ENCODE measurements at places on chromosomes 5 and 9.

GRCh38 chr5:1686016-1686802 is 113.4 kb downstream of the MRPL36 start:
- no peak for DNase-seq

DNA sequence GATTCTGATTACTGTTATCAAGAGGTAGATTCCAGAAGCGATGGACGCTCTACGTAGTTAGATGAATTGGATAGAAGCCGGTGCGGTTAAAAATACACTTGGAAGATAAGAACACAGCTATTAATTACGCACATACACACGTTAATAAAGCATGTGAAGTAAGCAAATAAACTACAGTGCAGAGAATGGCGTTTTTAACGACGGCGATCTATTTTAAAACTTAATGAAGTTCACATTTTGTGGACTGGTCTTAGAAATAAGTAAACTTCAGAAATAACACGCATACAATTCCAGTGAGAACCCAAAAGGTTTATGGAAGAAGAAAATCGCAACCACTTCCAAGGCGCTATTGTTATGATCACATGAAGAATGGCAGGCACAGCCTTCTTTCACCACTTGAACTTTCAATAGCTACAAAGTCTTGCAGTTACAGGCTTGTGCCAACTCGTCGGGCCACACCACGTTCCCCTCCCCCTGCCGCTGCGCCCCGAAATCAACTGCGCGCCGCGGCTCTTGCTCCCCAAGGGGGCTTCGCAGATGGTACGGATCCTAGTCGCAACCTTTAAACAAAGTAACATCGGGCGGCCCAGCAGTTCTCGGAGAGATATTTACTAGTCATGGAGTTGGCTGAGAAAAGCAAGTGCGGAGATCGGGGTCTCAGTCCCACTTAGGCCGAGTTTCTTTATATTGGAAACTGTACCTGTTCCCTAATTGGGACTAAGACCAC is 866 bp upstream of the SEMA6A start:
- DNase-seq: no peak

DNA sequence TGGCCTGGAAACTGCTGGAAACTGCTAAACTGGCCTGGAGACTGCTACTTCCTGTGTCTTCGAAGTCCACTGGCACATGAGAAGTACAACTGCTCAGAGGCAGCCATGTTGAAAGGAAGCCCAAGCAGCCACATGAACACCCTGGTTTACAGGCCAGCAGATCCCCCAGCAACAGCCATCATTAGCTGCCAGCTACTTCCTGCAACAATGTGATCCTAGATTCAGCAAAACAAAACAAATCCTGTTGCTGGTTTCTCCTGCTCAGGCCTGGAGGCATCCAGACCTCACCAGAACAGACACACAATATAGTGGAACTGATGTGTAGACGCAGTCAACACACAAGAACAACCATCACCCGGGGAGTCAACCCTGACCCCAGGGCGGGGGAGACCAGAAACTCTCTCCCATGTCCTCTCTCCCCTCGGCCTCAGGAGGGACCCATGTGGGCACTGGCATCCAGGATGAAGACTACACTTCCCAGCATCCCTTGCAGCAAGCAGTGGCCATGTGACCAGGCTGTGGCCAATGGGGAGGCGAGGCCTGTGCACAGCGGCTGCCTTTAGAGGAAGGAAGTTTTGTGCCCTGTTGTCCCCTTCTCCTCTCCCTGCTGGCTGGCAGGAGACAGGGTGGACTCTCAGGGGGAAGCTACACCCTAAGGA is 9.2 kb upstream of the LCN15 start:
- DNase-seq: no peak

- DNase-seq: peak; percentile 69
Observed at GRCh38 chr9:34500623-34501267, 22.0 kb downstream of the ENHO start.

- DNase-seq: no peak
Observed at GRCh38 chr5:173010547-173011464, 27.2 kb downstream of the ATP6V0E1 start.

DNA sequence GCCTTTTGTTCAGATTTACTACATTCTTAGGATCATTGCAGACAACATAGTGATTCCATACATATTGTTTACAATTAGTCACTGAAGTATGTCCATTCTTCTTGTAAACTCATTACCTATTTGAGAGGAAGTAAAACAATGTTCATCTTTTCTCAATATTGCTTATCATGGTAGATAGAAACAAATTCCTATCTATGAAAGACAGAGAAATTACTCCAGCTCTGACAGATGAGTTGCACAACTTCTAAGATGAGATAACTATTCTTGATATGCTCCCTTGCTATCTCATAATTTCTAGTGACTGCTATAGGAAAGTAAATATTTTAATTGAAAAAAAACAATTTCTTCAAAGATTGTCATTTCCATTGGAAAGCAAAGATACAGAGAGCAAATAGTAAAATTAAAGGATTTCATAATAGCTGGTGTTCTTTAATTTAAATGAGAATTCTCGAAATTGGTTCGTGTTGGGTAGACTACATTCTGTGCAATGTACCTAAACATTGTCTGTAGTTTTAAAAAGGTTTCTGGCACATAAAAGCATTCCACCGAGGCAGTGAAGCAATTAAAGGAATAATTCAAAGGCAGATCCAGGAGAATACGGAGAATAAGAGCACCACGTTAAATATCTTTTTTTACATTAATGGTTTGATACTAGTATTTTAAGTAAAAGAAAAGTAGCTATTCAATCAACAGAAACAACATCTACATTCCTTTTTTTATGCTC is 1029.1 kb upstream of the ACO1 start:
- no peak for DNase-seq

Measured in CD4-positive, alpha-beta T cell treated with Interleukin-12 subunit alpha and Interleukin-12 subunit beta, for 1 hour (primary cell).